Immature natural killer cell (primary cell): ENCODE measurements at places on chromosomes 5 and 9. TPM values are rescaled to one million over a fixed set of nuclear protein-coding genes. Genes with fewer than 3 reads are reported as not detected.

WHRN gene
- polyA plus RNA-seq, result 1.0 TPM

ANKRD31 gene
- polyA plus RNA-seq, result not detected

- no peaks in the 10 kb centered on the region for H3K27me3 ChIP-seq
- H3K4me3 ChIP-seq, result no peak overlapping the region
- H3K4me1 ChIP-seq, result no peaks in the 10 kb centered on the region
- DNase-seq, result no peak
Measured at GRCh38 chr5:125295405-125295872, 549.0 kb upstream of the ZNF608 start.

GRCh38 chr5:27523629-27524028, 485.2 kb upstream of the CDH9 start:
- no peaks in the 10 kb centered on the region for H3K27me3 ChIP-seq
- no peaks in the 10 kb centered on the region for H3K36me3 ChIP-seq
- H3K4me1 ChIP-seq, result no peaks in the 10 kb centered on the region
- DNase-seq, result no peak
- H3K27ac ChIP-seq, result no peak overlapping the region
- no peak overlapping the region for H3K4me3 ChIP-seq

- peaks cover 9% of the 10 kb centered on the region for H3K27me3 ChIP-seq
- H3K36me3 ChIP-seq, result no peaks in the 10 kb centered on the region
- H3K4me1 ChIP-seq, result no peaks in the 10 kb centered on the region
Measured at GRCh38 chr5:142654578-142655058, 31.3 kb downstream of the FGF1 start.

GRCh38 chr5:32489791-32490562, 45.4 kb upstream of the ZFR start:
- H3K4me1 ChIP-seq, result no peaks in the 10 kb centered on the region
- no peak overlapping the region for H3K4me3 ChIP-seq
- H3K27me3 ChIP-seq, result peaks cover 2% of the 10 kb centered on the region
- H3K36me3 ChIP-seq, result no peaks in the 10 kb centered on the region

- H3K27me3 ChIP-seq, result peaks cover 3% of the 10 kb centered on the region
- DNase-seq, result no peak
- no peak overlapping the region for H3K27ac ChIP-seq
- peaks cover 9% of the 10 kb centered on the region for H3K36me3 ChIP-seq
- no peak overlapping the region for H3K4me3 ChIP-seq
Measured at GRCh38 chr5:74762599-74762998, 4.3 kb downstream of the GFM2 start.

DNA sequence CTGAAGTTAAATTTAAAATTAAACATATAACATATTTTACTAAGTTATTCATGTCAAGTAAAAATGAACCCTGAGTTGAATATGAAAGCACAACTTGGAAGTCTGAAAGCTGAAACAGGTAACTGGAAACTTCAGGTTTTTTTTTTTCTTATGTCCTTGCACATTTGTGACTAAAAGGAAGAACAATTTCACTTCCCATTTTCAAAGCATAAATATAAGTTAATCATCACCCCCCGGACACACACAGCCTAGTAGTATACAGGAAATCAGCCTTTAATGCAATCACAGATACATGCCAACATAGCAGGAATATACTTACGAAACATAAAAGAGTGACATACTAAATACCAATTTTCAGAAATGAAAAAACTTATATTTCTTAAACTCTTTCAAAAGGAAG, 225.9 kb downstream of the RFX3 start:
- H3K27ac ChIP-seq, result no peak overlapping the region
- no peaks in the 10 kb centered on the region for H3K27me3 ChIP-seq
- no peaks in the 10 kb centered on the region for H3K36me3 ChIP-seq
- no peak overlapping the region for H3K4me3 ChIP-seq

DNA sequence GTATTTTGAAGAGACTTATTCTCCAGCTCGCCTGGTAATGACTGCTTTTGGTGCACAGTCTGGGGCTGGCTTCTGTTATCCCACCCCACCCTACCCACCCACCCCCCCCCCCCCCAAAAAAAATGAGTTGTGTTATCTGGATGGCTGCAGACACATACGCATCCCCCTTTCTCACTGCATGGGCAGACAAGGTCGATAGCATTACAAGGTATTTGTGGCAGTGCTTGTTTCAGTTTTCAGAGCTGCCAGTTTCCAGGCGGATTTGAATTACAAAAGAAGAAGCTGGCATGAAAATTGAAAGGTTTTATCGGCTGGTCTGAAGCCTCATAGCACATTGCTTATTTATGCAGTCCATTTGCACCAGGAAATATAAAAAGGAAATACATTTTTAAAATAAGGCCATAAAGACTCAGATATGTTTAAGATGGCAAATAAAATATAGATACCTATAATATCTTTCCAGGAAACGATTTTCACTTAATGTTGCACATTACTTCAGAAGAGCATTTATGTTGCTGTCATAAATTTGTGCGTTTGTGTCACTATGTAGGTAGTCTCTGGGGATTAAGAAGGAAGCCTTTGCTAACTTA, 85.1 kb upstream of the GRHPR start:
- no peaks in the 10 kb centered on the region for H3K4me1 ChIP-seq
- no peak overlapping the region for H3K4me3 ChIP-seq
- H3K36me3 ChIP-seq, result no peaks in the 10 kb centered on the region
- no peak for DNase-seq
- H3K27me3 ChIP-seq, result no peaks in the 10 kb centered on the region

GRCh38 chr9:27365707-27366376, 68.9 kb upstream of the EQTN start:
- no peak overlapping the region for H3K27ac ChIP-seq
- H3K36me3 ChIP-seq, result no peaks in the 10 kb centered on the region
- no peak for DNase-seq
- H3K27me3 ChIP-seq, result no peaks in the 10 kb centered on the region
- peaks cover 7% of the 10 kb centered on the region for H3K4me1 ChIP-seq

DNA sequence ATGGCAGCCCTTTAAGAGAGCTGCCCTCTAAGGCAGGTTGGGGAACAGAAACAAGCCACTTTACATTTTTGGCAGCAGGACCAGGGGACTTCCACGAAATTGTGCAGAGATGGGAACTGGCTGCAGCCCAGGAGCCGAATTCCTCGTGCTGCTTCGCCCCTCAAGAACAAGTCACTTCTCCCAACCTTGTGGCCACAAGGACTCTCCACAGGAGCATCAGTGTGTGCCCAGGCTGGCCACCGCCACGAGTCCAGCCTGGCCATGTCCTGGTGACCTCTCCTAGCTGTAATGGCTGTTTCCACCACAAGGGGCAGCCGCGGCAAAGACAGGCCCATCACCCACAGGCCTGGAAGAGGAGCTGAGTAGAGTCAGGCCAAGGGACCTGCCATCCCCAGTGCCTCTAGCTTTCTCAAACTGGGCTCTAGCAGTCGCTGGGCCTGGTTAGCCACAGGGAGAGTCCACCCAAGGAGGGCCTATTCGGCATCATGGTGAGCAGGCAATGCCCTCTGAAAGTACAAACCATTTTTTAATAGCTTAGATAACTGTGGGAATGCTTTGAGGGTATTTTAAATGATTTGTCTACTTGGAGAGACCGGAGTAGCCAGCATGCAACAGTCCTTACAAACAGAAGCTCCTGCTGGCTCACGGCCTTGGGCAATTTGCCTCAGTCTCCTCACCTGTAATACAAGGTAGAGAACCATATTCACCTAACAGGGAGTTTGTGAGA, 129.0 kb downstream of the COL23A1 start:
- H3K27ac ChIP-seq, result no peak overlapping the region
- H3K4me1 ChIP-seq, result no peaks in the 10 kb centered on the region
- H3K27me3 ChIP-seq, result peaks cover 1% of the 10 kb centered on the region
- H3K36me3 ChIP-seq, result no peaks in the 10 kb centered on the region

DNA sequence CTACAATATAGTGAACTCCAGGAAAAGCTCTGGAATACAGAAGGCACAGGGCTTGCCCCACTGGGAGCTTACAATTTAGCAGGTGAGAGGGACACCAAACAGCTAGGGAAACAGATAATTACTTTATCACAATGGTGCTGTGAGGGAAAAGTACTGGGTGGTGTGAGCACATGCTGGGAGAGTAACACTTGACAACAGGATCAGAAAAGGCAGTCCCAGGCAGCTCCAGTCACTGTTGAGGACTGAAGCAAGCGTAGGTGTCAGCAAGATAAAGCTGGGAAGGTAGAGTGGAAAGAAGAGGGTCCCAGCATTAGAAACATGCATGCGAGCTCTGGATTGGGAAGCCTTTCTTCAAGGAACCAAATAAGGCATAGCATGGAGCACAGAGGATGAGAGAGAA, 296.0 kb downstream of the ATPSCKMT start:
- peaks cover 2% of the 10 kb centered on the region for H3K27me3 ChIP-seq
- no peaks in the 10 kb centered on the region for H3K36me3 ChIP-seq
- no peak for DNase-seq
